ENCODE measurements at places on chromosomes 1 and 21.
A peak's percentile ranks its signal among the peaks of the same experiment; 100 is the strongest.

DNA sequence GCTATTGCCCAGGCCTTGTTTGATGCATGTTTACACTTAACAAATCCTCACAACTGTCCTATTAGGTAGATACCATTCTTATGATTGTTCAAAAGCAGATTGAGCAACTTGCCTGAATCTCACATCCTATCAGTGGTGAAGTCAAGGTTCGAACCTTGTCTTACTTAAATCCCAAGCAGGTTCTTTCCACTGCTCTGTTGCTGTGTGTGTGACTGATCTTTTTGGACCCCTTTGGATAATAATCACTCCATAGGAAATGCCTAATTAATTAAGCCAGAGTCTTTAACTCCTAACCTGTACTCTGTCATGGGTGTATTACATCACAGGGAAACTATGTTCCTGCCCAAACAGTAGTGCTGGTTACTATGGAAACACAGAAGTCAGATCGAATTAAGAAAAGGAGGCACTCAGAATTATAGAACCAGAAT lies 84.2 kb downstream of the SPATA46 start:
- no peak for DNase-seq

GRCh38 chr1:209402697-209403096 lies 180.8 kb upstream of the CAMK1G start:
- DNase-seq: no peak

- no peak for DNase-seq
These were observed 5.3 kb downstream of the LUZP1 start for GRCh38 chr1:23163395-23163794.

GRCh38 chr1:205325334-205325884 lies 3.9 kb upstream of the NUAK2 start:
- DNase-seq: peak; percentile 86

DNA sequence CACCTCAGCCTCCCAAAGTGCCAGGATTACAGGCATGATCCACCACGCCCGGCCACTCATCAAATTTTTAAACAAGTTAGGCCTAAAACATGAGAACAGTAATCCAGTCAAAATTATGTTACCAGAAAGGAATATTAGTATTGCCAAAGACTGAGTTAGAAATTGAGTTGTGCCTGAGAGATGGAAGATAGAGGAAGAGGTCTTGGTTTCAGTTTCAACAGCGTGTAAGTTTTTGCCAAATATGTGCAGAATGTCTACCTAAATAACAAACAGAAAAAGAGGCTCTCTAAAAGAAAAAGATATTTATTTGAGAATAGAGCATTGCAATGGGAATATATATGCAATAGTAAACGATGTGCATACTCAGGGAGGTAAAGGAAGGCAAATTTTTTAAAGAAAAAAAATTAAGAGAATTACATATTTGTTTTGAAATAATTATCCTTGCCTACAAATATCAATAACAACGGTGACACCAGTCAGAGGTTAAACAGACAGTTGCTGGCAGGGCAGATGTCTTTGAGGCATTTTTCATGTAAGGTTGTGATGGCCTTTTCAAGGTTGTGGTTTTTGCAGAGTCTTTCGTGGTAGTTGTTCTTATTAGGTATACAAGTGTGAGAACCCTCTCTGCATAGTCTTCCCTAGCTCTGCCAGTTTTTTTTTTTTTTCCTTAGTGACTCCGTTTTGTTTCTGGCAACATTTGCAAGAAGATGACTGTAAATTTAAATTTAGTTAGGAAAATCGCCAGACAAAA lies 2.2 kb upstream of the CD1B start:
- DNase-seq: no peak

- DNase-seq: no peak
These were observed 19.1 kb downstream of the SPOCD1 start for GRCh38 chr1:31796707-31797106.

DNA sequence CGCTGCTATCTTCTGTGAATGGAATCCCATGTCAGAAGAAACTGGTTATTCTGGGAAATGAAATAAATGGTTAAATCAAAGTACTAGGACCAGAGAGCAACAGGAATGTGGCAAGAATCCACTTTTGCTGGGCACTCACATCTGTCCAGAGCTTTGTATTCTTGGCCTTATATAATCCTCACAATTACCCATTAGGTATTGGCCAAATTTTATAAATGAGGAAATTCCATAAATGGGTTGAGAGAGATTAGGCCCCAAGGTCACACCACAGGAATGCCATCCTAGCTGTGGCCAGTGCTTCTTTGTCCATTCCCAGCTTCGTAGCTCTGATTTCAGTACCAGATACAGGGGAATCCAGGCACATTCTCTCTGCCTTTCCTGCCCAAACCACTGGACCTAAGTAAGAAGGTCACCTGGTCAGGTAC lies 76.1 kb upstream of the HOOK1 start:
- DNase-seq: no peak

DNA sequence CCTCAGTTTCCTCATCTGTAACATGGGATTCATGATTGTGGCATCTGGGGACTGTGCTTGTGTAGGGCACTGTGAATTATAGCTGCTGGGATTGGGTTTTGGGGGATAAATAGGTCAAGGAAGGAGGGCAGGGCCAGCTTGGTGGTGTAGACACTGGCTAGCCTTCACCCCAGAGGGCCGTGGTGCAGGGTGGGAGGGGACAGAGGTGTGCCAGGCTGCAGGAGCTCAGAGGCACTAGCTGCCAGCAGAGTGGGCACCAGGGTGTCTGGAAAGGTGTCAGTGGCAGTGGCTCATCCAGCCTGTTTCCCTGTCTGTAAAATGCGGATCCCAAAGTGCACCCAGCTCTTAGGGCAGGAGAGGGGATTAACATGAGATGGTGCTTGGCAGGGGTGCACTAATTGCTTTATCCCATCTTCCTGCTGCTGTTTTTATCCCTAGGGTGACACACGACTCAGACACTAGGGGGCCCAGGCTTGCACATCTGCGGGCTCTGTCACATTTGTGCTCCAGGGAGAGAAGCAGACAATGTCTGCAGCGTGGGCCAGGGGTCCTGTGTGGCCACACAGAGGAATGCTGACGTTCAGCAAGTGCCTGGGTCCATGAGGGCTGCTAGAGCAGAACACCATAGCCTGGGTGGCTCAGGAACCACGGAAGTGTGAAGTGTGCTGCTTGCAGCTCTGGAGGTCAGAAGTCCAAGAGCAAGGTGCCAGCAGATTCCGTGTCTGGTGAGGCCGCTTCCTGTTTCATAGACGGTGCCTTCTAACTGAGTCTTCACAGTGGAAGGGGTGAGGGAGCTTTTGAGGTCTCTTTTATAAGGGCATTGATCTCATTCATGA lies 19.3 kb downstream of the OBSCN start:
- no peak for DNase-seq

GRCh38 chr1:210213335-210213734 lies 19.3 kb upstream of the SERTAD4 start:
- DNase-seq: no peak

DNA sequence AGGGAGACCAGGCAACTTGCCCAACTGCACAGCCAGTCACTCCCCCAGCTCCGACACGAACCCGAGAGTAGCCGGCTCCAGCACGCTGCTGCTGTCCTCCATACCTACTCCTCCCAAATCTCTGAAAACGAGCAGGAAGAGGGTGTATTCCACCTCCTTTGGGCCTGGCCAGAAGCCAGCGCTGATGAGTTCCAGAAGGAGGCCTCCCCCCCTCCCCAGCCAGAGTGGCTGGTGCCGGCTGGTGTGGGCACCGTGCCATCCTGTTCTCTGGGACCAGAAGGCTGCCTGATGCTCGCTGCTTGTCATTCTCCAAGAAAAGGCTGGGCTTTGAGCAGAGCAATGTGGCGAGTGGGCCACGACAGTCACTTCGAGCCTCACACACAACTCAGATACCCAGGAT lies 22.2 kb downstream of the KCNN3 start:
- DNase-seq: peak; percentile 85

- no peak for DNase-seq
These were observed 102.0 kb downstream of the BEND5 start for GRCh38 chr1:48674641-48675040.

GRCh38 chr1:38776466-38777065 lies 83.0 kb downstream of the RRAGC start:
- no peak for DNase-seq

- no peak for DNase-seq
These were observed 1258.5 kb upstream of the ADGRL2 start for GRCh38 chr1:80542231-80542630.

- DNase-seq: no peak
These were observed 132.5 kb upstream of the GPR52 start for GRCh38 chr1:174315239-174315638.

GRCh38 chr1:47521034-47521881 lies 83.4 kb downstream of the FOXD2 start:
- DNase-seq: no peak

GRCh38 chr1:53069663-53070327 lies 7.8 kb downstream of the PODN start:
- DNase-seq: no peak

DNA sequence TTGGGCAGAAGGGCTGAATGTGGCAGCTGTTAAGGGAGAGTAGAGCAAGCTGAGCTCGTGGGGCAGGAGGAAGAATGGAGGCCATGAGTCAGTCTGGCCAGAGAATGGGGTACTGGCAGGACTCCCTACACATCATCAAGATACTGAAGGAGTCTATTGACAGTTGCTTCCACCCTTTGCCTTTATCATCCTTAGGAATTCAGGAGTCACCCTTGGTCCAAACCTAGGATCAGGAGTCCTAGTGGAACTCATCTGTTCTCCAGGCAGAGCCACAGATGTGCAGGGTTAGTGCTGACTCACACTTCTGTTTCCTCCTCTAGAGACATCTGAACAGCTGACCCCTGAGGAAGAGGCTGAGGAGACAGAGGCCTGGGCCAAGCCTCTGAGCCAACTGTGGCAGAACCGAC lies 18.7 kb upstream of the ST3GAL3 start:
- no peak for DNase-seq

GRCh38 chr1:232844791-232845190 lies 39.6 kb downstream of the MAP10 start:
- DNase-seq: no peak

DNA sequence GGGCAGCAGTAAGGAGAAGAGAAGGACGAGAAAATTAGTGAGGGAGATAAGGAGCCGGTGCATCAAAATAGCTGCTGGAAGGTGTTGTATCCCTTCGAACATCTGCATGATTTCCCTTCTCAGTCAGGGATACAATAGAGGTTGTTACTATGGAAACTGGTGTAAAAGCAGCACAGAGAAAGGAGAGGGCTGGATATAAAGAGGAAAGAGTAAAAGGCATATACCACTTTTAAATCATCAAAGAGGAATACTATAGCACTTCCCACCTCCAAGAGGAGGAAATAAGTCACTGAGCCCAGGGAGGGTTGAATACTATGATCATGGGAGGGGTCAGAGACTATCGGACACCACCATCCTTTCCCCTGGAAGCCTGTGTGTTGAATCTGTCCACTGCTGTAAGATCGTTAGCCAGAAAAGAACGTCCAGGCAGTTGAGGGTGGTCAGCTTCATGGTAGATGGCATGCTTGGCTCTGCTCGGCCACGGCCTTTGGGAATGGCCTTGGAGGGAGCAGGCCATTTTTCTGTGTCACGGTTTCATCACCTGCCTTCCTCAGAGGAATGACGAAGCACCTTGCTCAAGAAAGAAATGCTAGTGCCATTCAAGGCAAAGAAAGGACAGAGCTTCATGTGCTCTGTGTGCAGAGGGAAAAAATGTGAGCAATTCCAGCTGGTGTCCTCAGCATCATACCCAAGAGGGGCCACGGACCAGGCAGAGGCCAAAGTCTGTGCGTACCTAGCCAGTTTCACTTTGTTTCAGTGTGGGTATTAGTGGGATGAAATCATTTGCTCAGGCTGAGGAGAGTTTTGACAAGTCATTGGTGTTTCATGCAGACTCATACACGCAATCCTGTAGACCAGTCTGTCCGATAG lies 64.2 kb downstream of the IRF2BP2 start:
- DNase-seq: peak; percentile 63

DNA sequence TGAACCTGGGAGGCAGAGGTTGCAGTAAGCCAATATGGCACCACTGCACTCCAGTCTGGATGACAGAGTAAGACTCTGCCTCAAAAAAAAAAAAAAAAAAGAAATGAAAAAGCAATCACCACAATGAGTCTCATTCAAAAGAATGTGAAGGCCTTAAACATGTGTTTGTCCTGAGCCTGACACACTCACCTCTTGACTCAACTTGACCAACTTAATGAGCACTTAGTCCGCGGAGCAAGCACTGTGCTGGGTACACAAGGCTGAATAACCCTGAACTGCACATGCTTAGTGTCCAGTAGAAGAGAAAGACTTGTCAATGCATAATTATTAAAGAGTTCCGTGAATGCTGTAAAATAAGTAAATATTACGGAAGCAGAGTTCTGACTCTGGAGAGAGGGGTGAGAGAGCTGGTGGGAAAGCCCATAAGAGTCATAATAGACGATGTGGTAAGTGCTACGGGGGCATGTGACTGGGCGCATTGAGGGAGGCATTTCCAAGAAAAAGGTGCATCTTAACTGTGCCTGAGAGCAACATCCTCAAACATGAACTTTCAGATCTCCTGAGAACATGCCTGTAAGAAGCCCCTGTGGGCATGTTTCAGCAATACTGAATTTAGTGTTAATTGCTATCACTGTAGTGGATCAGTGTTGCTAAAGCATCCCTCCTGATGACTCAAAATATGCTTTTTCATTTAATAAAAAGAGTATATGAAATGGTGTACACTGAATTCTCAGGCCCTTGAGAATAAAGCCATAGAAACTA lies 27.2 kb downstream of the MCOLN2 start:
- DNase-seq: no peak

DNA sequence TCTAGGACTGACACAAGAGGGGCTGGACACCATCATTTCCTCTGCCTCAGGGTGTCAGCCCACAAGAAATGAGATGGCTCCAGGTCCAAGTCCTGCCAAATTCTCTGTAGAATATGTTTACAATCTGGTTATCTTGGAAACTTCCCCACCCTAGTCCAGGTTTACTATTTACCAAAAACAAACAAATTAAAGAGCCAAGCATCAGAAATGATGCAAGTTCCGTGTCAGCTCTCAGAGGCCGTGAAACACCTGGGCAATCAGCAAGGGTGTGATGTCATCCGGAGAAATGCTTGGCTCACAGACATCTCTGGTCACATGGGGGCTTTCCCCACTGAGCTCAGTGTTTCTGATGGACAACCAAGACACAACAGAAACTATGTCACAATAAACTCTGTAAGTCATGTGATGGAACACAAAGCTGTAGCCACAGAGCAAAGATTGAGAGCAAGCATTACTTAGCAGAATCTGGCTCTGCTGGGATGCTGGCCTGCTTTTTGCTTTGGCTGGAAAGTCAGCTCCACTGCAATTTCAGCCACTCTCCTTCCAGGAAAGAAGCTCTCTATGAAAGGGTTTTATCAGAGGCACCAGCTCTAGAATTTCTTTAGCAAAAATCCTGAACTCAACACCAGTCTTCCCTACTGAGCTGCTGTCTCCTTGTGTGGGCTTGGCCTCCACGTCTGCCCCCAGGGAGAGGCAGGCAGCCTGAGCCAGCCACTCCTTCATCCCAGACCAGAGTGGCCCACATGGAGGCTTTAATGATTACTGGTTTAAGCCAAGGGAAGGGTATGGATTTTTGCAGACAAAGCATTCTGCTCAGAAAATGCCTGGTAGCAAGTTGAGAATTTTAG lies 55.9 kb downstream of the NENF start:
- peak; percentile 88 for DNase-seq

DNA sequence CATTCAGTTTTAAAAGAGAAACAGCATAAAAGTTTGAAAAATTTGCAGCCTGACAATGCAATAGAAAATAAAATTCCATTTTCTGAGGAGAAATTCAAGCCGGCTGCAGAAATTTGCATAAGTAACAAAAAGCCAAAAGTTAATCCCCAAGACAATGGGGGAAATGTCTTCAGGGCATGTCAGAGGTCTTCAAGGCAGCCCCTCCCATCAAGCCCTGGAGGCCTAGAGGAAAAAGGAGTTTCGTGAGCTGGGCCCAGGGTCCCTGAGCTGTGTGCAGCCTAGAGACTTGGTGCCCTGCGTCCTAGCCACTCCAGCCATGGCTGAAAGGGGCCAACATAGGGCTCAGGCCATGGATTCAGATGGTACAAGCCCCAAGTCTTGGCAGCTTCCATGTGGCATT lies 74.6 kb downstream of the PIK3R3 start:
- no peak for DNase-seq
